CD4-positive, alpha-beta T cell treated with Interleukin-2 at 100 ng/mL for 4 hours (primary cell): ENCODE measurements at places on chromosomes 1 and 21.

DNA sequence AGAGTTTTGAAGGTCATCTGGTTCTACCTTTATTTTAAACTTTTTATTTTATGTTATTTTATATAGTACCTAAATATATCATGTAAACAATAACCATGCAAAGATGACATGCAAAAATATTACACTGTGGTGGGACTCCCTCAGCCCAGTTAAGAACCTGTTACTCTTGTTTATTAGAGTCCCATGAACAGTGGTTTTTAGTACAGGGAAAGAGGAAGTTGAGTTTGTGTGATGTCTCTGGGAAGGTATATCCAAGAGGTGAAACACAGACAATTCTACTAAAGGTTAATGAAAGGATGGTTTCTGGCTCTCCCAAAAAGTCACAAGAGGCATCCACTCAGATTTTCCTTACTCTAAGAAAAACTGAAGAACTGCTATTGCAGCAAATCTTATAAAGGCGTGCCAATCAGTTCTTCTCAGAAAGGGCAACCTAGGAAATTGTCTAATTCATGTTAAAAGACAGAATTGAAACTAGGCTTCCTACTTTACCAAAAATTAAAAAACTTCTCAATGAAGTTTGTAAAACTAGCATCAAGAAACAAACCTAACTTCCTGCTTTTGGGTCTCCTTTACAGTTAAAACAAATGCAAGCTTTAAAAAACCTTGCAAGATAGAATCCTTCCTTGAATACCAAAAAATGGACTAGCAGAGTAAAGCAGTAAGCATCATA is 19.9 kb downstream of the GFI1 start:
- DNase-seq = no peak

DNA sequence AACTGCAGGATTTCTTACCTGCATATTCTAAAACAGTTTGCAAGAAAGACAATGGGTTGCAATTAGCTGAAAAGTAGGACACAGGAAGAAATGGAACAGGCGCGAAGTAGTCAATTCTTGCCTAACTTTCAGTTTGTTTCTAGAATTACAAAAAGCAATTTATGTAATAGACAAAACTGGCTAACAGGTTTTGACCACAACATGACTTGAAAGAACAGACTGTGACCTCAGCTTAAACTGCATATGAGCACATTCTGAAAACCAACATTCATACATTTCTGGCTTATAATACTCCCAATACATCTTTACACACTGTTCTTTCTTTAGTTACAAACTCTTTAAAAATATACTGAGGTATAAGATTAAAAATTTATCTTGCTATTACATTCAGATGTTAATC is 405.9 kb upstream of the B3GALT2 start:
- DNase-seq = peak; percentile 32

GRCh38 chr1:189237008-189237407 is 1240.7 kb downstream of the BRINP3 start:
- DNase-seq = no peak

- DNase-seq = no peak
Measured at GRCh38 chr1:110620686-110621085, 14.5 kb upstream of the KCNA2 start.

GRCh38 chr1:186473047-186473446 is 12.1 kb upstream of the PDC start:
- DNase-seq = no peak

- DNase-seq = no peak
Measured at GRCh38 chr1:60681095-60681860, 401.1 kb upstream of the NFIA start.

- DNase-seq = peak; percentile 62
Measured at GRCh38 chr1:244796719-244797406, 38.6 kb upstream of the COX20 start.

- DNase-seq = no peak
Measured at GRCh38 chr1:162070825-162071224, 1.3 kb downstream of the NOS1AP start.

- DNase-seq = no peak
Measured at GRCh38 chr1:41045740-41046139, 24.2 kb upstream of the SLFNL1 start.

DNA sequence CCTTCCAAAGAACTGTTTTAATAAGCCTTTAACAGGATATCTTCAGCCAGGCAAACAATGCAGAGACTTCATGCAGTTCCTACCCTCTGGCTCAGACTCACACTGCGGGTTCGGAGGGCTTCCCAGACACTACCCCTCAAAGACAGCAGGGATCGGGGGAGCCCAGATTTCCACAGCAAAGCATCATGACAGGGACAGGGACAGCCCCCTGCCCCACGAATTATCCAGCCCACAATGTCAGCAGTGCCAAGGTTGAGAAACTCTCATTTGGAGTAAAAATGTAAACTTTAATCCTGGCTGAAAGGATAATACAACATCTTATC is 20.1 kb downstream of the NPHP4 start:
- no peak for DNase-seq

- no peak for DNase-seq
Measured at GRCh38 chr1:78834201-78834741, 172.3 kb downstream of the ADGRL4 start.

DNA sequence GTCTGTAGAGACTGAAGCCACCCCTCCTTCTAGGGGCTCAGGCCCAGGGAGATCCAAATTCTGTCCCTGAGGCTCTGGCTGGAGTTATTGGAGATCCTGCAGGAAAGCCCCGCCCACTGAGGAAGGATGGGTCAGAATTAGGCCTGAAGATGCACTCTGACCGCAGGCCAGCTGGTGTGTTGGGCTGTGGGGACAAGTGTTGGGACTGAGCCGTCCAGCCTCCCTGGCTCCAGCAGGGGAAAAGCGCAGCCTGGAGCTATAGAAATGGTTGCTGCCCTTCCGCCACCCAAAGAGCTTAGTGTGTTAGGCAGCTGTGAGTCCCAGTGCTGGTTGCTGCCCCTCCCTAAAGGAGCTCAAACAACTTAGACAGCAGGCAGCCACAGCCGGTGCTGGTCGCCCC is 33.0 kb upstream of the PRRX1 start:
- no peak for DNase-seq

GRCh38 chr1:62142496-62142895 is 52.2 kb upstream of the L1TD1 start:
- DNase-seq = no peak

GRCh38 chr1:8095584-8095983 is 69.5 kb upstream of the ERRFI1 start:
- DNase-seq = no peak

DNA sequence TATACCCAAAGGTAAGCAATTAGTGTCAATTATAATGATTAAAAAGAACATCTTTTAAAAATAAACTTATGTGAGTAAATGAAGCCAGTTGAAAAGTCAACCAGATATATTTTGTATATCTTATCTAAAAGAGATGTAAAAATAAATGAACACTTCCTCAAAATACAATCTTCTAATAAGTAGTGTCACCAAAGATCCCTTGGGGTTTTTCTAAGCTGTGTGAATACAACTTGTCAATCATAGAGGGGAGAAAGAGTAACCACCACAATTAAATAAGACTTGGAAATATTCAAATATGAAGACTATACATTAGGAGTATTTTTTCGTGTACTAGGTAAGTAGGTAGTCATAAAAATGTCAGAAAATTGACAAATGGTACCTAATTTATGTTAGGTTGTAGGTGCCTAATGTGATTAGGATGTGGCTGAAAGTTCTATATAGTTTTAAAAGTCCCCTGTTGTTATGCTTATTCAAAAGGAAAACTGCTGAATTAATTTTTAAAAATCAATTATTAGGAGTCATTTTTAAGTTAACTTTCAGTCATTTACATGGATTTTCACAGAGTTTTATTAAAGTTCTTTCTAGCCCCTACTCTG is 72.6 kb downstream of the RASAL2 start:
- no peak for DNase-seq

GRCh38 chr21:44462086-44462833 is 7.0 kb downstream of the LRRC3 start:
- no peak for DNase-seq

DNA sequence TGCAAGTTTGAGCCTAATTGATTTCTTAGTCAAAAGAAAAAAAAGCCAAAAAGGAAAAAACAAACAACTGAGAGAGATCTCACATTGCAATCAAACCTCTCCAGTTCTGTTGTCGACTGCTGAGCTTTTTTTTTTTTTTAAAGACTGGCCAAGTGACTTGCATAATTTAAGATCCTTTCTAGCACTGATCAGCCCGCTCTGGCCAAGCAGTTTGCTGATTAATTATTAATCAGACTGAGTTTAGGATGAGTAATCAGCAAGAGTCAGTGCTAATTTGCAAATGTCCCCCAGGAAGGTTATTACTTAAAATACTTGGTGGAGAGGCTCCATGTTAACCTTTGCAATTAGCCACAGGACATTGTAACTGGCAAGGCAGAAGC is 39.3 kb downstream of the HMGB4 start:
- no peak for DNase-seq

- DNase-seq = no peak
Measured at GRCh38 chr1:183986941-183987340, 50.6 kb downstream of the COLGALT2 start.

DNA sequence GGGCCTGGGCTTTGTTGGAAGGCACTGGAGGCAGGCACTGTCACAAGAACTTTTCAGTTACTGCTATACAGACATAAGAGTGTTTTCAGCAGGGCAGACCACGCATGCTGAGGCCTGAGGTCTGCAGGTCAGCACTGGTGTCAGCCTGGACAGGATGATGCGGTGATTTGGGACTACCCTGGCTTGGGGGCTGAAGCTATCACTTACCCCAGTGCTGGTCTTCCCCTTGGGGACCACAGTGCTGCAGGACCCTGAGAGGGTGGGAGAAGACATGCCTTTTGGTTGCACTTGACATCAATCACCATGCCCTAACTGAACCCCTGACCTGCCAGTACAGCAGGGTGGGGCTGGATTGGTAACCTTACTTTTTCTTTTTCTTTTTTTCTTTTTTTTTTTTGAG is 9.2 kb downstream of the DMRTB1 start:
- DNase-seq = no peak

DNA sequence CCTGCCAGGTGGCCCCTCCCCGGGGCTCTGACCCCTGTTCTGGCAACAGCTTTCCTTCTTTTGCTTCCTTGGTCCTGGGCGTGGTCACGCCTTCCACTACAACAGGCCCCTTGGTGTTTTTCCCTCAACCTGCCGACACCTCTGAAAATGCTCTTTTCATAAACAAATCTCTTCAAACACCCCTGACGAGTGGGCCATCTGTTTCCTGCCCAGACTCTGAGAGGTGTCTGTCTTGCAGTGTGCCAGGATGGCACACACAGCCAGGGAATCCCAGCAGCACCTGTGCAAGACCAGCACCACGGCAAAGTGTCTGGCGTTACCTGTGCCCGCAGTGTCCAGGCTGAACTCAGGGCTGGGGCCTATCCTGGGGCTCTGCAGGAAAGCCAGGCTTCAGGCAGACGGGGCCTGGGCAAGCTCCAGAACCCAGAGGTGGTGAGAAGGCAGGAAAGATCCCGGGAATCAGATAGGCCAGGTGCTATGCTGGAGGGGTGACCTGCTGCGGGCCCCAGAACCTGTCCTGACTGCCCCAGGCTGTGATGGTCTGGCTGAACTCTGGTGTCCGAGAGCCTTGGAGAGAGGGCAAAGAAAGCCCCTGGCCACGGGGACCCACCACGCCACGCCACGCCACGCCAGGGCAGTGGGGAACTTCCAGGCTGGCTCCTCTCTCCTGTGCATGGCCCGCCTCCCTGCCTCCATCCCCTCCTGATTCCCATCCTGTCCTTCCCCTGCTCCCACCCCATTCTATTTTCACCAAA is 88.9 kb downstream of the SIK1 start:
- no peak for DNase-seq

GRCh38 chr1:170562646-170563338 is 30.8 kb downstream of the GORAB start:
- DNase-seq = peak; percentile 31

- peak; percentile 1 for DNase-seq
Measured at GRCh38 chr21:29656504-29657239, 283.1 kb downstream of the GRIK1 start.

GRCh38 chr1:62250126-62250726 is 55.6 kb downstream of the L1TD1 start:
- no peak for DNase-seq

DNA sequence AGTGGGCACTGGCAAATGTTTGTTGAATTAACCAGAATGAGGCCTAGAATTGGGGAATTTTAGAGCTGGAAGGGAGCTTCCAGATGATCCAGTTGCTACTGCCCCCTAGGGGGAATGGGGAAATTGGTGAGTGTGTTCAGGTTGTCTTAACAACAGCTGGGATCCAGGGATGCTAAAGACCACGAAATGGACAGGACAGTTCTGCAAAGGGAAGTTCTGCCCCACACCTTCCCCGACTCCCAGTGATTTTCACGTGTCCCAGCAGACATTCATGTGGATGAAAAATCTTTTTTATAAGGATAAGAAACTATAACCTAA is 33.9 kb downstream of the TRIM62 start:
- DNase-seq = peak; percentile 14

DNA sequence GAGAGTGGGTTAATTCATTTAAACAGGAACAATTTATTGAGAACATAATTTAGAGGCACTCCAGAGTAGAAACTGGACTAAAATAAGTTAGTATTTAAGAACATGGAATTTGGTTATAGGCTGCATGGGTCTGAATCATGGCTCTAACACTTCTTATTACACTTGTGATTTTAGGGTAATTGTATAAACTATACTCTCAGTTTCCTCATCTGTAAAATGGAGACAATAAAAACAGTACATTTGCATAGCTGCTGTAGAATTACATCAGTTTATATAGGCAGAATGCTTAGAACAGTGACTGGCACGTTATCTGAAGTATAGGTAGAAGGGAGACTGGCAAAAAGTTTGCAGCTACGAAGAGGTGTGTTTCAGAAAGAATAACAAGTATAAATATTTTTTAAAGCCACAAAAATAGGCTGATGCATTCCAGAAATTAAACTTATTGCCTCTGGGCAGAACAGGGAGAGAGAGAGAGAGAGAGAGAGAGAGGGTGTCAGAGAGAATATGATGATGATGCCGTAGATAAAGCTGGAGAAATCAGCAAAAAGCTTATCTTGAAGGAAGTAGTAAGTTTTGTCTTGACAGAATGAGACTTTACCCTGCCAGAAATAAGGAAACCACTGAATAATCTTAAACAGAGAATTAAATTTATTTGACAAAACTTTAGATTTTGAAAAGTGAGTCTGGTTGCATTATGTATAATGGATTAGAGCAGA is 8.1 kb upstream of the OR6K3 start:
- no peak for DNase-seq

GRCh38 chr1:207993477-207994445 is 82.8 kb upstream of the CD34 start:
- DNase-seq = no peak

DNA sequence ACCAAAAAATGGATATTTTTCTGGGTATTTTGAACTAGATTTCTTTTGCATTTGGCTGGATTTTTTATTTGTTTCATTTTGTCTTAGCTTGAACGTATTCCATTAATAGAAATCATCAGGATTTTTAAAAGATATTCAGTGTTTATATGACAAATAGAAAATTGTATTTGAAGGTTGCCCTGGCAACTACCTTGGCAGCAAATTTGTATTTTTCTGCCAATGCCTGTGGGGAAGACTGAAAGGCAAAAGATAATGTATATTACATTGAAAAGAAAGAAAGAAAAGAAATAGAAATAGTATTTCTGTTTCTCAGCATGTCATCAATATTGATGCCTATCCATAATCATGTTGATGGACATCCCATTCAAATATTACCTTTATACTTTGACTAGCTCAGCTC is 16.8 kb downstream of the VCAM1 start:
- DNase-seq = no peak
